ENCODE measurements at places on chromosomes 7 and 10. TPM values are rescaled to one million over a fixed set of nuclear protein-coding genes. Genes with fewer than 3 reads are reported as not detected.

- no peak for DNase-seq
Observed at GRCh38 chr10:53422223-53422888, 649.8 kb upstream of the MBL2 start.

GRCh38 chr10:126208726-126209302, 179.5 kb downstream of the ADAM12 start:
- no peak for DNase-seq

DNA sequence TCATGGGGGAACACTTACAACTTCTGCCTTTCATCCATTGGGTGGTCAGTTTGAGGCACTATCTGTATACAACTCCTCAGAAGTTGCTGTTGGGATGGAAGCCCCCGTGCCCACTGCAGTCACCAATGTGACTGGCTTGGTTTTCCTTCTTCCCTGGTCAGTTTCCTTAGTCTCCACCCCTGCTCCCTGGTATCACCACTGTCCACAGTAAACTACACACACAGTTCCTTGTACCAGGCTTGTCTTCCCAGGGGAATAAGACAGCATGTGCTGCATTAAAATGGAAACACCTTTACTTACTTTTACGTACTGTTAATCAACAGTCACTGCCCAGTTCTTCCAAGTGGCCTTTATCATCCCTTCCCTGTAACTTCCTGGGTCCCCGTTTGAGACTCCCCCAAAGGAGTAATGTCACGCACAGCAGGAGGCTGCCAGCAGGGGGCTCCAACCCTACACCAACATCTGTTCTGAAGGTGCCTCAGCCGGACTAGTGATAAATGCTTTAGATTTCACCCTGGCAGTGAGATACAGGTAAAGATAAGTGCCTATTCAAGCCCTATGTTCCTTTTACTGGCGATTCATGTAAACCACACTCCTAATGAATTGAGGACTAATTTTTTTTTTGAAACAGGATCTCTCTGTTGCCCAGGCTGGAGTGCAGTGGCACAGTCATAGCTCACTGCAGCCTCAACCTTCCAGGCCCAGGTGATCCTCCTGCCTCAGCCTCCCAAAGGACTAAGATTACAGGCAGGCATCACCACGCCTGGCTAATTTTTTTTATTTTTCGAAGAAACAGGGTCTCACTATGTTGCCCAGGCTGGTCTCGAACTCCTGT, 45.3 kb upstream of the PIK3AP1 start:
- DNase-seq: no peak

DNA sequence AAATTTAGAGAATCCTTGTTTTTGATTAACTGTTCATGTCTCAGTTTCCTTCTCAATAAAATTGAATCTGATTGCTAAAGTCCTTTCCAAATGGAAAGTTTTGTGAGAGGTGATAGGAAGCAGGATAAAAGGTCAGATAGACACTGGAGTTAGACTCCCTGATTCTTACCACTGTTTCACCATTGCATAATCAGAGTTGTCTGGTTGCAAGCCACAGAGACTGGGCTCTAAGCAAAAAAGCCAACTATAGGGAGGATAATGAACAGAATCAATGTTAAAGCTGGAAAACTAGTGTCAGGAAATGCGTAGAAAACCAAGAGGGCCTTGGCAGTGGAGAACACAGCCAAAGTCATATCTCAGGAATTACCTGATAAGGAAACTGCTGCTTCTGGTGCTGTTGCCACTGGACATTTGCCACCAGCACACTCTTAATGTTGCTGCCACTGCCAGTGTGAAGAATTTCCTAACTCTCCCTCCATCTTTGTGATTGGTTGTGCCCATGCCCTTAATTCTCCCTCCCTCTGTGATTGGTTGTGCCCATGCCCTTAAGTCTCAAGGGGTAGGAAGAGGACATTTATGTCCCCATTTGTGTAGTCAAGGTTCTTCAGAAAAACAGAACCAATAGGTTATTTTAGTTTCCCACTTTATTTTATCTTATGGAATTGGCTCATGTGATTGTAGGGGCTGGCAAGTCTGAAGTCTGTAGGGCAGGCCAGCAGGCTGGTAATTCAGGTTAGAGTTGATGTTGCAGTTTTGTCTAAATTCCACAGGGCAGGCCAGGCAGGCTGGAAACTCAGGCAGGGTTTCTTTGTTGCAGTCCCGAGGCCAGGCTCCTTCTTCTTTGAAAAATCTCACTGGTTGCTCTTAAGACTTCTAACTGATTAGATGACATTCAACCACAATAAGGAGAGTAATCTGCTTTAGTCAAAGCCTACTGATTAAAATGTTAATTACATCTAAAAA, 639.0 kb downstream of the REEP3 start:
- DNase-seq: no peak

DNA sequence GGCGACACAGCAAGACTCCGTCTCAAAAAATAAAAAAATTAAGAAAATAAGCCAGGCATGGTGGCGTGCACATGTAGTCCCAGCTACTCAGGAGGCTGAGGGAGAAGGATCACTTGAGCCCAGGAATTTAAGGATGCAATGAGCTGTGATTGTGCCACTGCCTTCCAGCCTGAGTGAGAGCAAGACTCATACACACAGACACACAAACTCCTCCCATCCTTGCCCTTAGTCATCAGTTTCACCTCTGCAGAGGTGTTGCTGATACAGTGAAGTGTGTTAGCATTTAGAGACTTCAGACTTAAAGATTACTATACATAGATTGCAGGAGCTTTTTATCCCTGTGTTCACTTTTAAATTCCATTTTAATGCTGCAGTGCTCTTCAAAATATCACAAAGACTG, 5.5 kb upstream of the H2AZ2 start:
- DNase-seq: no peak

DNA sequence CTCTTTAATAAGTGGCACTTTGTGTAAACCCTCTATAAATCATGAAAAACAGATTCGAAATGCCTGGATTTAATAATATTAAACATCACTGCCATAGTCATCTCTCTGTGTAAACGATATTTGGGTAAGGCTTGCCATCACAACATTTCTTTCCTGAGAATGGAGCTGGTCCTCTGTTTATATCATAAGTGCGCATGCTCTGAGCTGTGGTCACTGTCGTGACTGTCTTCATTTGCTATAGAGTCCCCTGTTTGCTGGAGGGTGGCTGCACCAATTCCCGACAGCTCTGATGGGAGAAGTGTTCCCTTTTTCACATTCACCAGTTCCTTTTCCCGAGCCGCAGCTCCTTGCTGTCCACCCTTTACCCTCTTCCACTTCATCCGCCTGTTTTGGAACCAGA, 50.4 kb upstream of the AGMO start:
- DNase-seq: no peak

DNA sequence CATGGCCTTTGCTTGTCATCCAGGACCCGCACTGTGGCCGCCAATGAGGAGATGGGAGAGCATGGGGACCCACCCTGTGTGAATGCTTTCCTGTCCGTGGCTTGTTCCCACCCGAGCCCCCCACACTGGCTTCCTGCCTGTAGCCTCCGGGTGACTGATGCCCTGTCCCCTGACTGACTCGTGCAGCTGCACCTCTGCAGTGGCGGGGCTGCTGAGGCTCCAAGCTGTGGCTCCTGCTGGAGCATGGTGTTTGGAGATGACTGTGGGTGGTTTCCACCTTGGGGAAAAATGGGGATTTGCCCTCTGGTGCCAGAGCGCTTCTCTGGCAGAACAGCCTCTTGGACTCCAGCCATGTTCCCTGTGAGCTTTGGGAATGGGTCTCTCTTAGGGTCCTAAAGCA, 2.1 kb downstream of the CAMK1D start:
- DNase-seq: no peak

DNA sequence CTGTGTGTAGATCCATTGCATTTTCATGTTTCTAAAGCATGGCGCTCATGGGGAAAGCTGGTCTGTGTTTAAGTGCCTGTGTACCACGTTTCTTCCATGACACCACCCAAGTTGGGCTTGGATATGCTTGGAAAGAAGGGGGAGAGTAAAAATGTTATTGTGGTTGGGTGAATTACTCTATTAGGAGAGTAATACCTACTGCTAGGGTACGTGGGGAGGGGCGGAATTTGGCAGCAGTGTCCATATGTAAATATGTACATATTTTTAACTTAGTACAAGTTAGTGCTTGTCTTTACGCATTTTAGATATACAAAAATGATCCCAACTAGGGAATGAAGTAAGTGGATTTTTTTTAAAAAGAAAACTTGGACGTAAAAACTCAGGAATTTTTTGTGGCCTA, 42.9 kb upstream of the SAMD8 start:
- DNase-seq: no peak

- DNase-seq: no peak
Observed at GRCh38 chr7:152737833-152738232, 21.7 kb upstream of the ACTR3B start.

- no peak for DNase-seq
Observed at GRCh38 chr10:119863951-119864565, 8.6 kb downstream of the MCMBP start.

DNA sequence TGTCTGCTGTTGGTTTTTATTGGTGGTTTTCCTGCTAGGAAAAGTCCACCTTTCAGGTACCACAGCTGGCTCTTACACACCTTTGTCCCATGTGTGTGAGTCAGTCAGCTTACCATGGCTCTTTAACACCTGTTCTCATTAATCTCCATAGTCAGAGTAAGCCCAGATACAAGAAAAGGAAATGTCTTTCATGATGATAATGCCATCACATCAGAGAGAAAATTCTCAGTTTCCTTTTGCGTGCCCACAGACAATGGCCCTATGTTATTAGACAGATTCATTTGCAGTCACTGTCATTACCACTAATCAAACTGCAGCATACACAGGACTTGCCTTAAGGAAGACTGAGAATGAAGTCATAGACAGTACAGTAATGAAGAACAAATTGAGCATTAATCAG, 1583.6 kb upstream of the LRRTM3 start:
- DNase-seq: no peak

Gene ACSM6
- total RNA-seq: not detected

Gene EGR2
- total RNA-seq: not detected

Gene CADPS2
- 12.4 TPM for total RNA-seq

Gene ELMO1
- total RNA-seq: 27.9 TPM
